ENCODE measurements at places on chromosomes 7 and 10.

- no peak for DNase-seq
Measured at GRCh38 chr7:73869011-73869798, 8.2 kb downstream of the TMEM270 start.

- DNase-seq = no peak
Measured at GRCh38 chr7:43117095-43117494, 4.6 kb downstream of the HECW1 start.

GRCh38 chr10:99917963-99918825 lies 91.6 kb downstream of the DNMBP start:
- no peak for DNase-seq

GRCh38 chr7:68376131-68376661 lies 1222.1 kb upstream of the AUTS2 start:
- no peak for DNase-seq

DNA sequence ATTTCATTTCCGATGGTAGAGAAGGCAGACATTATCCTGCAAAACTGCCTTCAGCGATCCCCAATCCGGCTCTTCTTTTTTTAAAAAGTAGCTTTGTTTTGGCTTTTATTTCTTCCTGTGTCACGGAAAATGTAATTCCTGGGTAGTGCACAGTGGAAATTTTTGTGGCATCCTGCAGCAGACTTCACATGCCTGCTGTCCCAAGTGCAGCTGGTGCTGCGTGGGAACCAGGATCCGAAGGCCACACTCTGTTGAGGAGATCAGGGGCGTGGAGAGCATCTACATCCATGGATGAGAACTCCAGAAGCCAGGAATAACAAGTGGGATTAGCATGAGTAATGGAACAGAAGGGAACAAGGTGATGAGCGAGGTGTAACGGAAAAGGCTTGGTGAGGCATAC lies 4.6 kb downstream of the VWA2 start:
- DNase-seq = no peak

- no peak for DNase-seq
Measured at GRCh38 chr7:152335900-152336571, 99.8 kb downstream of the KMT2C start.

- DNase-seq = no peak
Measured at GRCh38 chr10:106999118-106999707, 165.3 kb downstream of the SORCS1 start.

- peak; percentile 86 for DNase-seq
Measured at GRCh38 chr7:21261627-21262594, 166.0 kb upstream of the SP4 start.

GRCh38 chr7:98034081-98035035 lies 44.4 kb upstream of the OCM2 start:
- DNase-seq = no peak

- DNase-seq = no peak
Measured at GRCh38 chr10:7579681-7580080, 87.1 kb downstream of the ITIH5 start.

DNA sequence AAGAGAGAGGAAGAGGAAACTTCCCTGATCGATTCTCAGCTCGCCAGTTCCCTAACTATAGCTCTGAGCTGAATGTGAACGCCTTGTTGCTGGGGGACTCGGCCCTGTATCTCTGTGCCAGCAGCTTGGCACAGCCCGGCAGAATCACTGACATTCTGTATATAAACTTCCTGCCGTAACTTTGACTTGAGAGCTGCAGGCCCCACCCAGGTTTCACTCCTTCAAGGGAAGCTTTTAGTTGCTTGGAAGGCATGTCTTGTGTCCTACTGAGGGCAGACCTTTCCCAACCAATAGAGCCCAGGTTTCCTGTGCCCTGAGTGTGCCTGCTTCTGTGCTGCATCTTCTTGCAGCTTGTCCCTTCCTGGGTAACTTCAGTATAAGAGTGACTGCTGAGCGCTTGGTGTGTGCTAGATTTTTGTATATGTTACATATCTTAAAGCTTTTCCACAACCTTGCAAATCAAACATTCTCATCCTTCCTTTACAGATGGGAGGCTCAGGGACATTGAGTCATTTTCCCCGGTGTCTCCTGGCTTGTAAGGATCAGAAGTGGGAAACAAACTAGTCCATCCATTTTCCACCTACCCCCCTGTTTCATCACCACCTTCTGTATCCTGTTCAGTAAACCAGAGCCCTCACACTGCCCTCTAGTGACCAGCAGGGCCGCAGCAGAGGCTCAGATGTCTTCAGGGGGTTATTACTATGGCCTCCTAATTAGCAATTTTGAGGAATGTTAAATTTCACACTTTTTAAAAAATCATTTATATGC lies 225.2 kb upstream of the PRSS58 start:
- peak; percentile 92 for DNase-seq

DNA sequence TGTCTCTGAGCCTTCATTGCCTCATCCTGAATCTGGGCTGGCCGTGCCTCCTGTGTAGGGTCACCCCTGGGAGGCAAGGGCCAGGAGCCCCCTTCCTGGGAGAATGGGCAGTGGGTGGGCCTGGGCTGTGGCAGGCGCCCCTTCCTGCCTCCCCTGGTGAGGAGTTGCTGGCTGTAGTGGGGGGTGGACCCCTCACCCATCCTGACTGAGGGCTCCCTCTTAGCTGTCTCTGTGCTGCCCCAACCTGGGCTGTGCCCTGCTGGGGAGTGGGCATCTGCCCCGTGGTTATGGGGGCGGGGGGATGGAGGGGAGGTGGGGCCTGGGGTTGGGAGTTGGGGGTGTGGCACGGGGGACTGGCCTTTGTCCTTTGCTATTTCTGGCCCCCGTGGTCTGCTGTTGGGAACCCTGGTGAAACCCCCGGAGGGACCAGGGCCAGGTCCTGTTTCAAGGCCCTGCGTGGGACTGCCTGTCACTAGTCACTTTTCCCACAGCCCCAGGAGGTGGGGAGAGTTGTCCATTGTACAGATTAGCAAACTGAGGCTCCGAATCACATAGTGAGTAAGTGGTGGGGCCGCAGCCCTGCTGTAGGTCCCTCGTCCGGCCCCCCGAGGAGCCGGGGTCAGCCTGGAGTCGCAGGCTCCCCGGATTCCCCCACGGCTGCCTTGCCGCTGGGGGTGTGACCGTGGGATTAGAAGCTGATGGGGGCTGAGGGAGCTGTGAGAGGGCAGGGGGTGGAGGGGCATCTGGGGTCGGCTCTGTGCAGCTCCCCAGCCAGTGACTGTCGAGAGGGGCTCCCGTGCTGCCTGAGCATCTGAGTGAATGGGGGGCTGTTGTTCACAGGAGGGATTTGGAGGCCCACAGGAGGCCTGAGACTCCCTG lies 2.7 kb downstream of the TTYH3 start:
- no peak for DNase-seq

DNA sequence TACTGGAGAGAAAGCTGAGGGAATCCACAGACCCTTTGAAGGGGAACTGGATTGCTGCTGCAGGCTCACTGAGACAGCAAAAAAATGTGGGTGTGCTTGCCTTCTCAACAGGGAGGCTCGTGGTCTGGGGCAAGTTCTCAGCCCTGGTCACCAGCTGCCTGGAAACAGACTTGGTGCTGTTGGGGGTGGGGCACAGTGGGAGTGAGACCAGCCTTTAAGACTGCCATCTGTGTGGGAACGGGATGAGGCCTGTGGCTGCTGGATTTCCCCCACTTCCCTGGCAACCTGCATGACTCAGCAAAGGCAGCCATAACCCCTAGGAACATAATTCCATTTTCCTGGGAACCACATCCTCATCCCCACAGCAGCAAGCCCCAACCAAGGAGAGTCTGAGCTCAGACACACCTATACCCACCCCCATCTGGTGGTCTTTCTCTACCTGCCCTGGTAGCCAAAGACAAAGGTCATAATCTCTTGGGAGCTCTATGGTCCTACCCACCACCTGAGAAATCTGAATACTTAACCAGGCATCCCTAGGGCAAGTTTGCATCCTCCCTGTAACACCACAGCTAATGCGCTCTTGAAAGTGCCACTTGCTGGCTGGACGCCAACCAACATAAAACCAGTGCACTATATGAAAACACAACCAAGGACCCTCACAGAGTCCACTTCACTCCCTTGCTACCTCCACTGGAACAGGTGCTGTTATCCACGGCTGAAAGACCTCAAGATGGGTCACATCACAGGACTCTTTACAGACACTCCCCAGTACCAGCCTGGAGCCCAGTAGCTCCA lies 45.0 kb upstream of the TFEC start:
- DNase-seq = peak; percentile 3

DNA sequence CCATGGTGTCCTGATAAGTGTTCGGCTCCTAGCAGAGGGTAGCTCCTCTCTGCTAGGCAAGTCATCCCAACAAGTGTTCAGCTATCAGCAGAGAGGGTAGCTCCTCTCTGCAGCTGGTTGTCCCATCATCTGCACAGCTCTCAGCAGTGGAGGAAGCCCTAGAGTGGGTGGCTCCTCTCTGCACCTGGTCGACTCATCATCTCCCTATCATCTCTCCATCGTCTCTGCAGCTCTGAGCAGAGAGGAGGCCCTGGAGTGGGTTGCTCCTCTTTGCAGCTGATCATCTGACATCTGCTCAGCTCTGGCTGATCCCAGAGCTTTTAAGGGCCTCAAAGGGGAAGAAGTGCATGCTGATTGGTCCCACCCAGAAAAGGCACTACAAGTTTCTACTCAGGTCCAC lies 199.9 kb upstream of the KMT2E start:
- DNase-seq = no peak

- DNase-seq = no peak
Measured at GRCh38 chr7:78165454-78165853, 366.9 kb downstream of the PHTF2 start.

GRCh38 chr7:29843093-29843492 lies 36.8 kb downstream of the WIPF3 start:
- DNase-seq = no peak

DNA sequence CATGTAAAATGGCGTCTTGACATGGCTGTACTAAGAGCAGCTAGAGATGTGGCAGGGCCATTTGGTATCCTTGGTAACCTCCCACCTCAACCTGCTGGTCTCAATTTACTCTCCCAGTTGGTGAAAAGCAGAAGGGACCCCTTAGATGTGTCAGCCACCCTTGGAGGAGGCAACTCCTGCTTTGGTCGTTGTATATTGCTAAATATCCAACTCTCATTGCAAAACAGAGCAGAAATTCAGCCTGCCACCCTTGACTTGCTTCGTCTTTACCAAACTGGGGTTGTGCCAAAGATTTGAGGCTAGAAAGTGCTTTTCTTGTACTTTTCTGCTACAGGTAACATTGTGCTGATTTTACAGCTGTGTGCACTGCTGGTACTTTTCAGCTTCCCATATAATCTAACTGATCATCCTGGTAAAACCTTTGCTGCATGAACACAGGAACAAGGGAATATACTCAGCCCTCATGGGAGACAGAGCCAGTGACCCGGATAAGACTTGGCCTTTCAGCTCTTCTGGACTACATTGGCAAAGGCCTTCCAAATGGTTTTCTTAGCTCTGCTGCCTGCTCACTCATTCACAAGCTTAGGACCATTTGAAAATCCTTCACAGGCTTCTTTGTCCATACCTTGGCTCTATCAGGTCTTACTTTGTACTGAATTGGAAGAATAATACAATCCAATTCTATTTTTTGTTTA lies 2.2 kb upstream of the VSTM4 start:
- DNase-seq = peak; percentile 54

GRCh38 chr10:68462536-68462935 lies 9.2 kb downstream of the DNA2 start:
- peak; percentile 27 for DNase-seq

GRCh38 chr10:110426294-110427181 lies 71.2 kb upstream of the DUSP5 start:
- peak; percentile 33 for DNase-seq

DNA sequence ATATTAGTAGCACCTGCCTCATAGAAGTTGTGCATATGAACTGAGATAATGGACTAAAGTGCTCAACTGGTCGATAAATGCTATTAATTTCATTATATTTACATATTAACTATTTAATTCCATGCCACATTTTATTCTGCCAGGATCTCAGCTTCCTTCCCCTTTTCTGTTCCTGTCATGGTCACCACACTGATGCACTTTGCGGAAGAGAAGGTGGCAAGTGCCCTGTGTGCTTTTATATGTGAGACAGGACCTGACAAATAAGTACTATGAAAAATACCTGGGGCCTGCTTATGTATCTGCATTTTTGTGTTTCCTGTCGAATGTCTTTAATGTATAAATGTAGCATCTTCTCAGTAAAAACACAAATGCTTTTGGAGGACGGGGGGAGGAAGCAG lies 12.2 kb downstream of the ATP6V0E2 start:
- DNase-seq = peak; percentile 45

- no peak for DNase-seq
Measured at GRCh38 chr10:79116801-79117723, 48.3 kb downstream of the ZMIZ1 start.

DNA sequence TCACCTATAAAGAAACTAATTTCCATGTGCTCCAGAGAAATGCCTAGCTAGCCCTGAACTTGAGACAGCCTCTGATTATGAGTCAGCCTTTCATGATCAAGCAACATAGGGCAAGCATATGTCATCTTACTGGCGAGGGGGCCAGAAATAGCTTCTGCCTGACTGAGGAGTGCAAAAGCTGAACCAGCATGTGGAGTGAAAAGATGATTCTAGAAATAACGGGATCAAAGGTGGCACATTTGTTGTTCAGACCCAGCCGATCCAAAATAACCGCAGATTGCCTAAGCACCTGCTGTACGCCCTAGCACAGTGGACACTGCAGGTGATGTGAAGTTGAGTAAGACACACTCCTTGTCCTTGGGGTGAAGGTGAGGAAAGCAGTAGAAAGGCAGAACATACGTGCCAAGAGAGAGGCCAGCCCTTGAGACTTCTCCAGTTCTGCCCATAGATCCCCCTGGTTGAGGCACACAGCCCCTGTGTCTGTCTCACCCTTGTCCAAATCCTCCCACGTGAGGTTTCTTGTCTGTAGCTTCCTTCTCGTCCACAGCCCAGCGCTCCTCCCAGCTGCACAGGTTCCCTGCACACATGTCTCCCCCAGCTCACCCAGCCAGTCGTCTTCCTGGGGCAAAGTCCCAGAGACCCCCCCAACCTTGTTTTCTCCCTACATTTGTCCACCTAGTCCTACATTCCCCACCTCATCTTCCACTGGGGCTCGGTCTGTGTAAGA lies 2.8 kb upstream of the BCL7B start:
- DNase-seq = peak; percentile 51

DNA sequence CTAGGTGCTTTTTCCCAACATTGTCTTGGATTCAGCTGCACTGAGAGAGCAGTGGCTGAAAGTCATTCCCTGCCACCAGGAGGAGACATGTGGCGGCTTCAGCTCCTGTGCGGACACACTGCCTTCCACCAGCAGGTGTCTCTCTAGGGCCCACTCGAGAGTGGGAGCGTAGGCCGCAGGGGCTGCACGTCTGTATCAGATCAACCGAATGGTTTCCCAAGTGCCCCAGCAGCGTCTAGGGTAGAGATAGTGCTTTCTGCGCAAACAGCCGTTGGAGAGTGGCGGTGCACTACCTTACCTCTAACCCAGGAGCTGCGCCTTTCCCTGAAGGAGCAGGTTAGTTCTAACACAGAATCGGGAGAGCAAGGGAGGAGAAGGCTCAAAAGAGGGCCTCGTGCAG lies 31.7 kb downstream of the PAPOLB start:
- peak; percentile 93 for DNase-seq

GRCh38 chr7:141416650-141417270 lies 134.4 kb upstream of the AGK start:
- no peak for DNase-seq

GRCh38 chr10:70160798-70161197 lies 9.5 kb downstream of the SAR1A start:
- no peak for DNase-seq

GRCh38 chr7:96244244-96244991 lies 77.5 kb downstream of the SLC25A13 start:
- no peak for DNase-seq
